ENCODE measurements at places on chromosomes 12 and 14.

GRCh38 chr12:24705741-24706358 is 243.1 kb downstream of the BCAT1 start:
- DNase-seq, result no peak
- H3K4me3 ChIP-seq, result no peak overlapping the region
- no peaks in the 10 kb centered on the region for H3K36me3 ChIP-seq
- H3K4me1 ChIP-seq, result no peaks in the 10 kb centered on the region
- no peak overlapping the region for H3K27ac ChIP-seq

- H3K4me3 ChIP-seq, result no peak overlapping the region
- H3K4me1 ChIP-seq, result peaks cover 19% of the 10 kb centered on the region
- no peaks in the 10 kb centered on the region for H3K27me3 ChIP-seq
- DNase-seq, result peak; percentile 34
Measured at GRCh38 chr14:92846162-92846897, 52.2 kb downstream of the GOLGA5 start.

- H3K4me1 ChIP-seq, result no peaks in the 10 kb centered on the region
- H3K27me3 ChIP-seq, result no peaks in the 10 kb centered on the region
- no peak overlapping the region for H3K27ac ChIP-seq
- no peaks in the 10 kb centered on the region for H3K36me3 ChIP-seq
- no peak for DNase-seq
Measured at GRCh38 chr12:71243370-71243769, 85.6 kb upstream of the TSPAN8 start.

DNA sequence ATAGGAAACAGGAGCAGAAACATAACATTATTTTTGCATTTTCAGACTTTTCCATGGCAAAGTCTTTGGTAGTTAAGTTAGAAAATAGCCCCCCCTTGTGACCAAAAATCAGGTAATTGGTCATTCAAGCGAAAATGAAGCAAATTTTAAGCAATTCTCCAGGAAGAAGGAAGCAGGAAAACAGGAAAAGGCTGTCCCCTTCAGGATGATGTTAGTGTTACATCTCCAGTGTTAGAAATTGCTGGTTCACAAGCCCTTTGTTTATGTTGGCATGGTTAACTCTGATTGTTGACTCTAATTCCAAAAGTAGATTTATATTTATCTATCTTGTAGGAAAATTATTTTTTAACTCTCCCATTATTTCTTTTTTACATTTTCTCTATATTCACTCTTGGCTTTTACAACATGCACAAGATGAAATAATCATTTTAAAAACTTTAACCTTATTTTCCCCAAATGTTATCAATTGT is 18.8 kb upstream of the GAS2L3 start:
- no peak for DNase-seq
- no peaks in the 10 kb centered on the region for H3K36me3 ChIP-seq
- no peak overlapping the region for H3K4me3 ChIP-seq
- no peaks in the 10 kb centered on the region for H3K4me1 ChIP-seq
- no peaks in the 10 kb centered on the region for H3K27me3 ChIP-seq
- no peak overlapping the region for H3K27ac ChIP-seq

DNA sequence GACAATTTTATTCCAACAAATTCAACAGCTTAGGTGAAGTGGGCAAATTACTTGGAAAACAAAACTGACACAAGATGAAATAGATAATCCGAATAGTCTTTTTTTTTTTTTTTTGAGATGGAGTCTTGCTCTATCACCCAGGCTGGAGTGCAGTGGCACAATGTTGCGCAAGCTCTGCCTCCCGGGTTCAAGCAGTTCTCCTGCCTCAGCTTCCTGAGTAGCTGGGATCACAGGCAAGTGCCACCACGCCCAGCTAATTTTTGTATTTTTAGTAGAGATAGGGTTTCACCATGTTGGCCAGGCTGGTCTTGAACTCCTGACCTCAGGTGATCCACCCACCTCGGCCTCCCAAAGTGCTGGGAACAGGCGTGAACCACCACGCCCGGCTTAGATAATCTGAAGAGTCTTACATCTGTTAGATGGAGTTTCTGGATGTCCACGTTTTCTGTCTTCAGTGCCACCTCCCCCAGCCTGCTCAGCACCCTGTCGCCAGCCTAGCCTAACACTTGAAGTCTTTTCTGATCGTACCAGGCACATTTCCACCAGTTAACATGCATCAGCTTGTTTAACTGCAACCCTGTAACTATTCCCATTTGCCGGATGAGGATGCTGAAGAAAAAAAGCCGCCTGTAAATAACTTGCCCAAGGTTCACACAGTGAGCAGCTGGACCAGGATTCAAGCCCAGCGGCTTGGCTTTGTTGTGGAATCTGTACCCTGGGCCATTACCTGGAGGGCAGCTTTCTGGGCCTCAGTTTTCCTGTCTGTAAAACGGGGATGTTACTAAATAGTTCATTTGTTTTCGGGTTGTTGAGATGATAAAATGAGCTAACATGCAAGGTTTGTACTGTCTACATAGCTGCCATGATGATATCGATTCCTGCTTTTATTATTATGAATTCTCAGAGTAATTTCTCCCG is 26.4 kb downstream of the FBRSL1 start:
- peak overlapping the region; percentile 46 for H3K27ac ChIP-seq
- no peaks in the 10 kb centered on the region for H3K27me3 ChIP-seq

DNA sequence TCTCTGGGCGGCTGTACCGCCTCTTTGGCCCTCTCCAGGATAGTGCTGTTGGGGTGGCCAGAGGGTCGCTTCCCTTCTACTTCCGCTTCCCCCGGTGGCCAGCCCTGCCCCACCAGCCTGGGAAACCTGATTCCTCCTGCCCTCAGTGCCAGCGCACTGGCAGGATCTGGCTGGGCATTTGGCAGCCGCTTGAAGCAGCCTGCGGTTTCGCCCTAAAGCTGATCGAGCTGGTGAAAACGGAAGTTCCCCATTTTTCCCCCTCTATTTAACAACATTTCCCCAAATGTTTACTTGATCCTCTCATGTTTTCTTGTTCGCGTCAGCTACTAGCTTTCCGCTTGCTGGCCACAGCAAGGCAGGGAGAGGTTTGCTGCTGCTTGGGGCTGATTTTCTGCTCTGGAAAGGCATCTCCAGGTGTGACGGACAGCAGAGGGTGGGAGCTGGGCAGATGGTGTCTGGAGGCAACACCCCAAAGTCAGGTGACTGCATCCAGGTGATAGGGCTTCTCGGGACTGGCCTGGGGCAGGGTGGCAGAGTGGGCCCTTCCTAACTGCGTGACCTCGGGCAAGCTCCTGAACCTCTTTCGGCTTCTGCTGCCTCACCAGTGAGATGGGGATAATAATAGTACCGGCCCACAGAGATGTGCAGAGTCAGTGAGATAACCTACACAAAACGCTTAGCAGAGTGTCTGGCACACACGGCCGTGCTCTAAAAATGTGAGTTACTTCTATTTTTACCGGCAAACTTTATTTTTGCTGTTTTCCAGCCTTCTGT is 53.1 kb downstream of the TSPAN9 start:
- H3K27me3 ChIP-seq, result peaks cover 56% of the 10 kb centered on the region
- H3K4me1 ChIP-seq, result peaks cover 21% of the 10 kb centered on the region
- no peak overlapping the region for H3K27ac ChIP-seq
- H3K36me3 ChIP-seq, result no peaks in the 10 kb centered on the region
- no peak overlapping the region for H3K4me3 ChIP-seq

DNA sequence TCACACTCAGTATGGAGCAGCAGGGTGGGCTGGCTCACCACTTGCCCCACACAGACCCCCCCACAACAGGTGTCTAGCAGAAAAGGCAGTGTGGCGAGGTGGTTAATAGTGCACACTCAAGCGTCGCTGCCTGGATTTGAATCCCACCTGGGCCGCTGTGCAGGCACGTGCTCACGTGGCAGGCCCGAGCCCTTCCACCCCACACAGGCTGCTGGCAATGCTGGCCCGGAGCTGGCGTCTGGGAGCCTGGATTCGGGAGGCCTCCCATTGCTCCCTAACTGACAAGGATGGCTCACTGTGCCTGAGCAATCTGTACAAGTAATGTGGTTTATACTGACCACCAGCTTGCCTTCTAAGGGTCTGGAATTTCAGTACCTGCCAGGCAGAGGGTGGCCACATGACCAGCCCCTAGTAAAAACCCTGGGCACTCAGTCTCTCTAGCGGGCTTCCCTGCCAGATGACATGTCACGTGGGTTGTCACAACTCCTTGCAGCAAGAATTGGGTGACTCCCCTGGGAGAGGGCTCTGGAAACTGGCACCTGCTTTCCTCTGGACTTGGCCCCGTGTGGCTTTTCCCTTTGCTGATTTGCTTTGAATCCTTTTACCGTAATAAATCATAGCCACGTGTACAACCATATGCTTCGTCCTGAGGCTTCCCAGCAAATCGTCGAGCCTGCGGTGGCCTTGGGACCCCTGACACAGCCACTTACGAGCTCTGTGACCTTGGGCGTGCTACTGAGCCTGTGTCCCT is 72.8 kb downstream of the SCARB1 start:
- DNase-seq, result no peak
- H3K4me1 ChIP-seq, result no peaks in the 10 kb centered on the region
- no peak overlapping the region for H3K27ac ChIP-seq
- peaks cover 3% of the 10 kb centered on the region for H3K36me3 ChIP-seq
- H3K4me3 ChIP-seq, result no peak overlapping the region

GRCh38 chr12:101691503-101692096 is 5.8 kb upstream of the CHPT1 start:
- H3K36me3 ChIP-seq, result no peaks in the 10 kb centered on the region
- no peak overlapping the region for H3K27ac ChIP-seq
- H3K27me3 ChIP-seq, result peaks cover 3% of the 10 kb centered on the region
- H3K4me3 ChIP-seq, result no peak overlapping the region
- H3K4me1 ChIP-seq, result peaks cover 8% of the 10 kb centered on the region

DNA sequence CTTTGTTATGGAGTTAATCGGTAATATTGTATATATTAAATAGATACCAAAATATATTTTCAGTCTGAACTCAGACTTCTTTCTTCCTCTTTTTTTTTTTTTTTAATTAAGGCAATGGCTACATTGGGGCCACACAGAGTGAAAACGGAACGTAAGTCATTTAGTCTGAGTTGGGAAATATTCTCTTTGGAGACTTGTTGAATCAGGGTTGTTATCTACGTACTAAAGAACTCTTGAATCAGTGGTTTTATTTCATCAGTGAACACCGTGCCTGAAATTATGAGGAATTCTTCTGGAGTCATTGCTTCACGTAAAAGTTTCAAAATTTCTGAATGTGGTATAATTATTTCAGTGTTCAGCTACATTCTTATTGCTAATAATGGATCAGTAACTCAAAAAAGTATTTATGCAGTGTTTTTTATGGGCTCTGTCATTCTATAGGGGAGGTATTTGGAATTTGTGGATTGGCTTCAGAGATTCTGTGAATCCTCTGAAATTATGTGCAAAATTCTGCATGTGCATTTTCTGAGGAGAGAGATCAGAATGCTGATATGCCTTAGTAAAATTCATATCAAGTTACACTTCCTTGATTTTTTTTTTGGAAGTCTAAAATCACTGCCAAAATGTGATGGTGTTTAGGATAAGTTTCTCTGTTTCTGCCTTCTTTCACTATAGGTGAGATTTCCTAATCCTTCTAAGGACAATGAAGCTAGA is 39.6 kb downstream of the BRMS1L start:
- no peak overlapping the region for H3K27ac ChIP-seq
- H3K4me3 ChIP-seq, result no peak overlapping the region
- DNase-seq, result no peak
- H3K36me3 ChIP-seq, result peaks cover 11% of the 10 kb centered on the region

DNA sequence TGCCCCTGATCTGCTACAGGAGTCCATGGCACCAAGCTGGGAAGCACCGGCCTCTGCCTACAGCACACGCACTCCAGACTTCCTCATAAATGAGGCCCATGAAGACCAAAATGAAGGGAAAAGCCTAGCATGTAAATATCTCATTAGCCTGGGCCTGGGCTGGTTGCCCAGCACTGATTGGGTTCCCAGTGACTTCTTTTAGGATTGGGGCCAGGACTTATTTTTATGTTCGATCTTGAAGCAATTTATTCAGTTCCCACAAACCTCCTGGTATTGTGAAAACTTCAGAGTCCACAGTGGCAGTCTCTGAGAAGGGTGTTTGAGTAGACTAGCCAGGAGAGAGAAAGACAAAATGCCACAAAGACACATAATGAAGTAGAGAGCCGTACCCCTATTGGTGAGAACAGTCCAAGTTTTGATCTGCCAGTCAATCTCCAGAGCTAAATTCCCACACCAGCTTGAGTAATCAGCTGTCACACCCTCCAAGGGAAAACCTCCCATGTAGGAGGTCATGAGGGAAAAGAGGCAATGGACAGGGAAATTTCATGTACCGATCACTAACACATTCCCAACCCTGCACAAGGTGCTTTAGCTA is 78.2 kb downstream of the PHLDA1 start:
- no peak overlapping the region for H3K27ac ChIP-seq
- no peak overlapping the region for H3K4me3 ChIP-seq
- no peak for DNase-seq
- H3K36me3 ChIP-seq, result no peaks in the 10 kb centered on the region

- H3K4me1 ChIP-seq, result peaks cover 52% of the 10 kb centered on the region
- H3K27me3 ChIP-seq, result no peaks in the 10 kb centered on the region
- peaks cover 13% of the 10 kb centered on the region for H3K36me3 ChIP-seq
- H3K27ac ChIP-seq, result peak overlapping the region; percentile 89
Measured at GRCh38 chr12:47722941-47723631, 2.2 kb downstream of the ENDOU start.

DNA sequence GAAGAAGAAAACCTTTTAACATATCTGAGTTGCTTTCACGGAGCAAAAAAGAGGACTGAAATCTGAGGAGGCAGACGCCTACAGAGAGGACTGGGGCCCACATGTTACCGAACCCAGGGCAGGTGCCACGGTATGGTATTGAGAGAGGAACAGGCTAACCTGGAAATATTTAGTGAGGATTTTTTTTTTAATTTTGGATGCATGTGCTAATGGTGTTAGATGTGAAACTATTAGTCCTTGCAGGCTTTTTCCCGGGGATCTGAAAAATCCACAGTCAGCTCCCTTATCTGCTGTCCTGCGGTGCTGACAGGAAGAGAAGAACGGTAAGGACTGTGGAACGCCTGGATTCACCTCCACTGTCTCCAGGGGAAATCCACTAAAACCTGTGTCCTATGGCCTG is 819.7 kb downstream of the TMEM121 start:
- H3K36me3 ChIP-seq, result no peaks in the 10 kb centered on the region
- no peak overlapping the region for H3K27ac ChIP-seq
- no peak for DNase-seq
- peaks cover 35% of the 10 kb centered on the region for H3K27me3 ChIP-seq
- H3K4me3 ChIP-seq, result no peak overlapping the region
- H3K4me1 ChIP-seq, result peaks cover 16% of the 10 kb centered on the region

- H3K4me3 ChIP-seq, result no peak overlapping the region
- H3K27me3 ChIP-seq, result no peaks in the 10 kb centered on the region
- DNase-seq, result no peak
- H3K27ac ChIP-seq, result no peak overlapping the region
- H3K36me3 ChIP-seq, result no peaks in the 10 kb centered on the region
Measured at GRCh38 chr12:30286345-30286926, 409.2 kb downstream of the IPO8 start.

- H3K27ac ChIP-seq, result no peak overlapping the region
- H3K4me1 ChIP-seq, result no peaks in the 10 kb centered on the region
- peaks cover 28% of the 10 kb centered on the region for H3K27me3 ChIP-seq
- H3K36me3 ChIP-seq, result no peaks in the 10 kb centered on the region
Measured at GRCh38 chr12:93639406-93639805, 37.8 kb upstream of the CRADD start.

DNA sequence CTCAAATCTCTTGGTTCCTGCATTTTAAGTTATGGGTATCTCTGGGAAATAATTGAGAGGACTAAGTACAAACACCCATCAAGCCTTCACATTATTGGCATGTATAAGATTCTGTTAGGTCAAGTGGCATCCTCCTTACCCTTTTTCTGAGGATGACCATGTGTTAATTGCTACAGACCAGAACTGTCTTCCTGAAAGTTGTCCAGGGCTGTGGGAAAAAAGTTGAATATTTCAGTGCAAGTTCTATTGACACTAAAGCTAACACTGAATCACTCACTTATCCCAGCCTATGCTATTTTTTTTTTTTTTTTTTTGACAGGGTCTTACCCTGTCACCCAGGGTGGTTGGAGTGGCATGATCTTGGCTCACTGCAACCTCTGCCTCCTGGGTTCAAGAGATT is 130.1 kb upstream of the HIF1A start:
- H3K4me3 ChIP-seq, result no peak overlapping the region
- peaks cover 14% of the 10 kb centered on the region for H3K36me3 ChIP-seq
- H3K4me1 ChIP-seq, result peaks cover 58% of the 10 kb centered on the region
- no peaks in the 10 kb centered on the region for H3K27me3 ChIP-seq
